HuH-7 (cell line): ENCODE measurements at places on chromosomes 4 and X.

DNA sequence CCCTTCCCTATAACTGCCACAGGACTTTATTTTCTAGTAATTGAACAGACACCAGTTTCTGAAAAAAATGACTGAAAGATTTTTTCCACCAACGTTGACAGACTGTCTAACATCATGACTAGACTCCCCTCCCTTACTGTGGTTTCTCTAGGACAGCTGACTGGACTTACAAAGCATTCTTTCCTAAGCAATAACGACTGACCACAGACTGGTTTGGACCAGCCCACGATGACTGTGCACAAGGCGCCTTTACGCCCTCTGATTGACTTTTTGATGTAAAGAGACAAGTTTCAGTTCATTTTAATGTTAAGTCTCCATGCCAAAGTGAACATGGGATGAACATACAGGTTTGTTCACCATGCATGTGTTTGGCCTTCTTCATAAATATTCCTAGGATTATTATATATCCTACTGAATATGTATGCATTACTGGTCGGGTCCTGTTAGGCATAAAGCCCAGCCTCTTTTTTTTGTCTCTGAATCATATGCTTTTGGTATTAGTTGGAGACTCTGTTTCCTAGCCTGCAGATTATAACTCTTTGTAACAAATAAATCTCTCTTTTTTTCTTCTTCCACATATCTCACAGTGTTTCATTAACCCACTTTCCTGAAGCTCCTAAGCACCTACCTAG lies 50.5 kb upstream of the UGT2B4 start:
- no peak for DNase-seq

GRCh38 chr4:185265942-185266341 lies 56.5 kb downstream of the SNX25 start:
- no peak for DNase-seq

GRCh38 chr4:166502660-166503059 lies 629.6 kb downstream of the TLL1 start:
- DNase-seq, result no peak

DNA sequence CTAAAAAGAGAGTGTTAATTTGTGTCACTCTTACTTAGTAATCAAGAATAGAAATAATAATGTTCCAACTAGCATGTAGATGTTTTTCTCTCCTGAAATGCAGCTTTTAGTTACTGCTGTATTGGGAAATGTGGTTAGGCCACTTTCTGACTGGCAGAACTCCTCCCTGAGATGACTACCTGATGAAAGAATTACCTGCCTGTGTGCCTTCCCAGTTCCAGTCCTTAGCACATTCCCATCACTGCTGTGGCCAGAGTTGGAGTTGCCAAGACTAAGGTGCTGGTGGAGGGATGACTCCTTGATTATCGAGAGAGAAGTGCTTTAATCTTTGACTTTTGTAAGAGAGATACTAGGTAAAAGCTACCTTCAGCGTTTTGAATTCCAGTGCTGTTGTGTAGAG lies 9.5 kb downstream of the GAB1 start:
- DNase-seq, result no peak

DNA sequence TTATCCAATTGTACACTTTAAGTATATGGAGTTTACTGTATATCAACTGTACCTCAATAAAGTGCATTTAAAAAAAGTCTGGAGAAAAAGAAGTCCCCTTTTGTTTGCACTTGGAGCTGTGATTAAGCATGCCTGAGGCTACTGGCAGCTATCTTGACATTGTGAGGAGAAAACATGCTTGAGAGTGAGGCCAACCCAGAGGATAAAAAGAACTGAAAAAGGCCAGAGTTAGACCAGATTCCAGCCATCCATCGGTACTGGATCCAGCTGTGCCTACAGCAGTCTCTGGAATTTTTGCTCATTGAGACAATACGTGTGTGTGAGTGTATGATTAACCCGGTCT lies 57.4 kb downstream of the LGI2 start:
- no peak for DNase-seq

GRCh38 chr4:40224432-40224831 lies 27.6 kb downstream of the RHOH start:
- no peak for DNase-seq

DNA sequence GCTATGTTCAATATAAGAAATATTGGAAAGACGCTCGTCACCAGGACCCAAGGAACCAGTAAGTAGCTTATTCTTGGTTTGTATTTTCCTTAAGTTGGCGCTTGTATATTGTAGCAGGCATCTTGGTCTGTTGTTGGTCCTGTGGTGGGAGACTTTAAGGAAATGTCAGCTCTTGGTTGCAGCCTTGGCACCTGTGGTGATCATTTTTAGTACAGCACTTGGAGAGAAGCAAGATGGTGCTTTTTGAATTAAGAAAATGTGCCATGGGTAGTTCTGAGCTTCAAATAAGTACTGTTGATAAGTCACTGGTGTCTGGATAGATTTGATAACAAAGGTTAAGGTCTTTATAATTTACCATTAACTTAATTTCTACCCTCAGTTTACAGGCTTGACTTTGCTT lies 1.1 kb downstream of the RPS3A start:
- DNase-seq, result no peak

DNA sequence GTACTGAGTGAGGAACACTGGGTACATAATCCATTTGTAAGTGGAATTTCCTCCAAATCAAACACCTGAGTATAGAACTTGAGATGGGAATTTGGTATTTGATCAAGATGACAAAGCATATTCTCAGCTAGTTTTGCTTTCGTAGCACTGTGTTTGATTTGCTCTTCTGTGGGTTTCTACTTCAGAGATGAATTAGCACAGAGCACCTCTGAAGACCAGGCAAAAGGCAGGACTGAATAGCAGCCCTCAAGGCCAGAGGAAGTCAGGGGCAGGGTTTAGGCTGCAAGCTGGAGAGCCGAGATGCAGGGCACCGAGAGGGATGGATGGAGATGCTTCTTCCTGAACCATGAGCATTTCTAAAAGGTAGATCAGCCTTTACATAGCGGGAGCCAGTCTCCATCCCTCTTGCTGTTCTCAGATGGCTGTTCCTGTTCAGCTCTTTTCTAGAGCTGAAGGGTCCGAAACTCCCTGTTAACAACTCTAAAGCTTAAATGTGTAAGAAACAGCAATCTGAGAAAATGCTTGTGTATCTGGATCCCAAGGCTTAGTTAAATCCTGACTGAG lies 10.8 kb downstream of the ZFP42 start:
- DNase-seq, result no peak

- DNase-seq, result no peak
These were observed 3.5 kb downstream of the SH3KBP1 start for GRCh38 chrX:19883878-19884277.

- DNase-seq, result no peak
These were observed 279.8 kb upstream of the FRG1 start for GRCh38 chr4:189660722-189661360.

DNA sequence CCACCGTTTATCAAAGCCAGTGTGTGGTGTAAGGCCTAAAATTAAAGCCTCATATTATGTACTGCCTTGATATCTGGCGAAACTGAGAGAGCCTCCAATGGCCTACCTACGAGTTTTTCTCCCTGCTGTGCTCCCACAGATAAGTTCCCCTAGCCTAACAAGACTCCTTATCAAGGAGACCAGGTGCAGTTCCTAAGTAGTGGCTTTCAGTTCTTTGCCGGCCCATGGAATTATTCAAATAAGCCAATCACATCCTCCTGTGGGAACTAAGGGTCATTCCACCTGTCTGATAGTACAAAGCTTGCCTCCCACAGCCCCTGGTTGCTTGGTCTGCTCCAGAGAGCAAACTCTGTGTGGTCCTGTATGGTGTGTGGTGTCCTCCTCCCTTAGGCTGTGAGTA lies 99.8 kb upstream of the TEX13C start:
- DNase-seq, result no peak

GRCh38 chr4:165359506-165359905 lies 19.3 kb upstream of the CPE start:
- DNase-seq, result no peak

GRCh38 chrX:11580789-11581188 lies 84.9 kb downstream of the ARHGAP6 start:
- DNase-seq, result no peak

- DNase-seq, result no peak
These were observed 65.8 kb upstream of the PRPS1 start for GRCh38 chrX:107562482-107562881.

GRCh38 chrX:110412971-110413726 lies 54.5 kb downstream of the RTL9 start:
- DNase-seq, result peak; percentile 74

- no peak for DNase-seq
These were observed 68.9 kb downstream of the COL25A1 start for GRCh38 chr4:109233570-109233969.

DNA sequence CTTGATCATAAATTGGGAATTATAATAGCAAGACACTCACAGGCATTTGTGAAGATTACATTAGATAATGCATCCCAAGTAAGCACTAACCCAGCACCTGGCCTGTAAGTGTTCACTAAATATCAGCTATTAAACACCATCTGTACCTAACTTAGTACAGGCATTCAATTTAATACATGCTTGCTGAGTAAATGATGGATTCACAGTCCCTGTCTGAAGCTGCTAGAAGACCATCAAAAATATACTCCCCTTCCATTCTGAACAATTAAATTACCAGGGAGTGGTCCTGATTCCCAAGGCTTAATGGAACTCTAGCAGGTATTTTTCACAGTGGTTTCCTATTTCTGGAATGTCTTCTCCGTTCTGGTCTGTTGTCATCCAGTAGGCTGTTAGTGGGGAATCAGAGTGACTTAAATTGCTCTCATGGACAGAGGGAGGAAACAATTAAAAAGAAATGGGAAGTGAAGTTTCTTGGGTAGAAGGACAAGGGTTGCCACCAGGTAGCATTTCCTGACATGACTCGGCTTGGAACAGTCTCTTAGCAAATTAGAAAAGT lies 233.9 kb downstream of the PTTG2 start:
- DNase-seq, result no peak

DNA sequence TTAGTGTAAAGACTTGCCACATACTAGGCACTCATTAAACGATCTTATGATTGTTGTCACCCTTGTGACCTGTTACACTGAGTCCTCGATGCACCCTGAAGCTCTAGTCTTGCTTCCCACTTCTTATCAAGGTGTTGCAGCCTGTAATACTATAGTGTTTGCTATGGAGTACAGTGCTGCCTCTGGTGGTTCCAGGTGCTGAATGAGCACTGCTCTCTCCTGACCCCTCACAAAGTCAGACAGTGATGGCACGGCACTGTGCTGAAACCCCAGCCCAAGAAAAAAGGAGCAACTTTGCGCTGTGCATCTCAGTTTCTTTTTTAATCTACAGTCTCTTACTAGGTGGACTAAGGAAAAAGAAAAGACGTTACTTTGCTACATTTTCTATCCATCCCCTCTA lies 106.3 kb downstream of the GC start:
- no peak for DNase-seq

- peak; percentile 63 for DNase-seq
These were observed 593 bp downstream of the SH3RF1 start for GRCh38 chr4:169269916-169270809.

- no peak for DNase-seq
These were observed 58.2 kb upstream of the PTCHD1 start for GRCh38 chrX:23276475-23276874.

GRCh38 chr4:17030543-17030942 lies 132.1 kb upstream of the LDB2 start:
- no peak for DNase-seq

GRCh38 chrX:10243106-10243505 lies 86.3 kb downstream of the CLCN4 start:
- DNase-seq, result no peak

- peak; percentile 90 for DNase-seq
These were observed 111.3 kb downstream of the ARHGAP10 start for GRCh38 chr4:147843162-147843561.

- no peak for DNase-seq
These were observed 912.6 kb upstream of the LCORL start for GRCh38 chr4:18934197-18934596.

DNA sequence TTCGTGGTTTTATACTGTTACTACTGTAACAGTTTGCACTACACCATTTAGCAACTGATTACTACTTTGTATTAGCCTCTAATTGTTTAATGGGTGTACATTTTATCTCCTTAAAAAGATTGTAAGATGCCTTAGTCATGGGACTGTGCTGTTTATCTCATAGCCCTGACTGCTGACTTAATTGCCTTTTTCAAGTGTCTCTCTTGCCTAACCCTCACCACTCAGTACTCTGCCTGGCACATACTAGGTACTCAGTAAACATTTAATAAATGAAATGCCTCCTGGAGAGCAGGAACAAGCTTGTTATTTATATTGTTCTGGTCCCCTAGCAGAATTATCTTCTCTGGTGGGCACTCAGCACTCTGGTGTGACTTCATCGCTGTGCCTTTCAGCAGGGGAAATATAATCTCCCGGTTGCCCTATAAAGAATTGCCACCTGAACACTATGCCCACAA lies 1.7 kb upstream of the STIM2 start:
- no peak for DNase-seq

- no peak for DNase-seq
These were observed 144.9 kb downstream of the PCDH19 start for GRCh38 chrX:100265179-100265578.

DNA sequence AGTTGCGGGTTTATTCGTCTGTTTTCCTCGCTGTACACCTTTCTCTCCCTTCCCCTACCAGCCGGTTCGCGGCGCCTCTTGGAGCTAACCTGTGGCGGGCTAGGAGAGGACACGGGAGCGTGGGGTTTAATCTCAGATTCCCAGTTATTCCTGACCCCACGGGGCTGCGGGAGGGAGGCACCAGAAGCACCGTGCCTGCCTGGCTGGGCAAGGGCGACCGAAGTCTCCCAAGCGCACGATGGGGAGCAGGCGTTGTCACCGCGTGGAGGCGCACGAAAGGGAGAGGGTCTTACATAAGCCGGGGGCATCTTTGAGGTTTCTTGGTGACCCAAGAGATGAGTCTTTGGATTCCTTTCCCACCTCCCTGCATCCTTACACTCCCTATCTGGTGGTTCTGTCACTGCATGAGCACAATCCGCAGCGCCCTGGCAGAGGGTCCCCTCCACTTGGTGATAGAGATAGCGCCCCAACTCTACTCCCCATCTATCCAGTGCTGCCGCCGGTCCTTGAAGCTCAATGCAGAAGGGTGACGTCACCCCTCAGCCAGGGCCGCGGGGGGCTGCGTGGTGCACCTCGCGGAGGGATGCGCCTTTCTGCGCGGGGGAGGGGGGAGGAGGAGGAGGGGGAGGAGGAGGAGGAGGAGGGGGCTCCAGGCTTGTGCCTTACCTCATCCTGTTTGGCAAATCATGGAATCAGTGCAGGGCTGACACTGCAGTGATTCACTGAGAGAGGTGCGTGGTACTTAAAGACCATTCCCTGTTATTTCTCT lies 793 bp downstream of the TSPAN7 start:
- DNase-seq, result peak; percentile 6

DNA sequence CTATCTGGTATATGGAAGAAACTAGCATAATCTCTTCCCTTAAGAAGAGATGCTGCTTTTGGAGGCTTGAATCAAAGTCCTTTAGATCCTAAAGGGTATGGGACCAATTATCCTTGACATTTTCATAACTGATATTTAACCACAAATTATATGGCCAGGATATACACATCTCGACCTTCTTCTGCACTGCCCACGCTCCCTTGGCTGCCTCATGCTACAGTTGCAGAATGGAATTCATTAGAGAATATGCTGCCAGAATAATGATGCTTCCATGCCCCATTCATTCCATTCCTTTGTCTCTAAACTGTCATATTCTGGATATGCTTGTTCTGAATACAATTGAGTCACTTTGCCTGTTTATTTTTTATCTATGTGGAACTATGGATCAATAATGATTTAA lies 157.1 kb upstream of the PACRGL start:
- DNase-seq, result no peak

- DNase-seq, result no peak
These were observed 83.8 kb downstream of the LUZP4 start for GRCh38 chrX:115373308-115373707.
